ENCODE measurements at places on chromosomes 6 and 20.
A peak's percentile ranks its signal among the peaks of the same experiment; 100 is the strongest.

- DNase-seq, result no peak
Observed at GRCh38 chr20:23520185-23520584, 29.3 kb downstream of the CST8 start.

- no peak for DNase-seq
Observed at GRCh38 chr6:14596410-14596809, 478.8 kb downstream of the CD83 start.

DNA sequence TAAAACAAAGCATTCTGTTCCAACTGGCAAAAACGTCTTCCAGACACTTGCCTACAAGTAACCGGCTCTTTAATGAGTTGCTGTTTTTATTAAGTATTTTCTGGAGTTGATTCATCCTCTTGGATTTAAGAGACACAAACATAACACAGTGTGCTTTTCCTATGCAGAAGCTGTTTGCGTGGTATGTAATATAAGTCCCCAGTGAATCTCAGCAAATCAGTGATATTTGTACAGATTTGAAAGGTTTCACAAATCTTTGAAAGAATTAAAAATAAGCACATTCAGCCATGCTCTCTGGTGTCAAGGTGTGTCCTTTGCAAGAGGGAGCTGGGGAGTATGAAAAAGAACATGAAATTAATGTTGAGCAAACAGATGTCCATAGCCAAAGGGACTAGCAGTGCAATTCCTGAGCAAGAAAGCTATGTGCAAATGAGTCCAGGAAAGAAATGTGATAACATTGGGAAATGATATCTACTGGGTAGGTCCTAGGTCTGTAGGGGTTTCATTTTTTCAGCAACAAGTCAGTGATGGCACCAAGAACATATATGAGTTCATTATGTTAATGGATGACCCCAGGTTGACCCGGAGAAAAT, 170.1 kb upstream of the PHACTR1 start:
- DNase-seq, result no peak

DNA sequence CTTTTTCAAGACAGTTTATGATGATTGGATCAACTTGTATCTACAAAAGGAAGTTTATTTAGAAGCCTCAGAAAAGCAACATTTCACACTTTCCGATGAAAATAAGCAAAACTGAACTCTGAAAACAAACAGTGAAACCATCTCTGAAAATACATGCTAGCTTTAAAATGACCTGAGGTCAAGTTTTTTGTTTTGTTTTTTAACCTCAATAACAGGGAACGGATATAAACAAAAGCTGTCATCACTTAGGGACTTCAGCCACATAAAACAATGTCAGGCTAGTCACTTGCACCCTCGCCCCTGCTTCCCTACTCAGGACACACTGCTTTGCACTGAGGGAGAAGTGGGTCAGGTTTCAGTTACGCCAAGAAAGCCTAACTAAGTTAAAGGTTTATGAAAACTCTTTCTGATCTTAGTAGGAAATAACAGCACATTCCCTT, 11.6 kb downstream of the BACH2 start:
- DNase-seq, result no peak

DNA sequence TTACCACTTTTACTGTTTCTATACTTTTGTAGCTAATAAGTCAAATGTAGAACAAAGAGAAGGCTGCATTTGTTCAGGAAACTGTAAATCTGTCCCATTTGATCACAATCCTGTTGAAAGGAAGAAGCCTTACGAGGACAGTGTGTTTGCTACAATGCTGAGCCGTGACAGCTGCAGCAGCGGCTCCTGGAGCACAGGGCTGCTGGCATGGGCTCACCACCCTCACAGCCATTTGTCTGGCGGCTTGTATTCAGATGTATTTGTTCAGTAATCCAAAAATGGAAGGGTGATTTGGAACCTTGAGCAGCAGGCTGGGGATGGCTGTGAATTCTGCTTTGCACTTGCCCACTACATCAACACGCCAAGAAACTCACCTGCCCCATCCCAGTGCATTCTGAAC, 5.7 kb downstream of the TUBB2A start:
- DNase-seq, result no peak

- DNase-seq, result no peak
Observed at GRCh38 chr20:38828514-38829295, 23.2 kb downstream of the PPP1R16B start.

- DNase-seq, result peak; percentile 83
Observed at GRCh38 chr20:4666001-4666479, 55.7 kb upstream of the PRND start.

DNA sequence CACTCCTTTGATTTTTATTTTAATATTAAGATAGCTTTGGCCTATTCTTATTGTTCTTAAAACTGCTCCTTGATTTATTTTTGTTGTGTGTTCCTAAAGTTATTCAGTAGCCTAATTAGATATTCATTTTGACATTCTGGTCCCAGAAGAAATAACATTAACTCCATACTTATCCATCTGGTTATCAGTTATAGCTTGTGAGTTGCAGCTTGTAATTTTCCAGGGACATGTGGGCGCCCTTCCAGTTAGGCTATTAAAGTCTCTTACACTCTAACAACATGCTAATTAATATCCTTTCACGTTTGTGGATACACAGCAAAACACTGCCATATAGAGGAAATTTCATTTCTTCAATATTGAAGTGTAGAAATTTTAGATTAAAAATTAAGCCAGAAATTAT, 987.5 kb downstream of the HACE1 start:
- DNase-seq, result no peak

- no peak for DNase-seq
Observed at GRCh38 chr6:36659271-36659670, 19.2 kb upstream of the CDKN1A start.

DNA sequence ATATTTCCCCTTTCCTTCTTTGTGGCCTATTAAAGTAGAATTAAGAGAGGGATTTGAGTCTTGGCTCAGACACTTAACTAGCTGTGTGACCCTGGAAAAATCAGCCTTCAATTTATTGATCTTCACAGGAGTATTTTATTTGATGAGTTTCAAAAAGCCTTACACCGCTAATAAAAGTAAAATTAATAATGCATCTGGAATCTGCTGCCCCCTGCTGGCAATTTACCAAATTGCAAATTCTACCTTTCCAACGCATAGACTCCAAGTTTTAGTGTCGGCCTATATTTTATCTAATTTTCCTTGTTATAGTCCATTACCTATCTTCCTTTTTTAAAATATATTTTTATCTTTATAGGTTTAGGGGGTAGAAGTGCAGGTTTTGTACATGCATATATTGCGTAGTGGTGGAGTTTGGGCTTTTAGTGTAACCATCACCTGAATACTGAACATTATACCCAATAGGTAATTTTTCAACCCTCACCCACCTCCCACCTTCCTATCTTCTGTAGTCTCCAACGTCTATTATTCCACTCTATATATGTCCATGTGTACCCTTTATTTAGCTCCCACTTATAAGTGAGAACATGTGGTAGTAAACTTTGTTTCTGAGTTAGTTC, 46.3 kb downstream of the GOPC start:
- DNase-seq, result peak; percentile 78

DNA sequence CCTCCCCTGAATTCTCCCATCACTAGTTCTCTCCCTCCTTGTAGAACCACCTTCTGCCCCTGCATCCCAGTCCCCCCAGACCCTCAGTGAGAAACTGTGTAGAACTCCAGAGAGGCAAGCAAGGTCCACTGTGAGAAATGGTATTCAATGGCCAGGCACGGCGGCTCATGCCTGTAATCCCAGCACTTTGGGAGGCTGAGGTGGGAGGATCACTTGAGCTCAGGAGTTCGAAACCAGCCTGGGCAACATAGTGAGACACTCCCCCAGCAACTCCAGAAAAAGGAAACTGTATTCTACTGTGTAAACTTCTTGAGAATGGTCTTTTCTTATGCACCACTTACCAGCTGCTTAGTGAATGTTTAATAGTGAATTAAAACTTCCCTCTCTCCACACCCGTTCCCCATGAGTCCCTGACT, 8.2 kb upstream of the CD83 start:
- no peak for DNase-seq

DNA sequence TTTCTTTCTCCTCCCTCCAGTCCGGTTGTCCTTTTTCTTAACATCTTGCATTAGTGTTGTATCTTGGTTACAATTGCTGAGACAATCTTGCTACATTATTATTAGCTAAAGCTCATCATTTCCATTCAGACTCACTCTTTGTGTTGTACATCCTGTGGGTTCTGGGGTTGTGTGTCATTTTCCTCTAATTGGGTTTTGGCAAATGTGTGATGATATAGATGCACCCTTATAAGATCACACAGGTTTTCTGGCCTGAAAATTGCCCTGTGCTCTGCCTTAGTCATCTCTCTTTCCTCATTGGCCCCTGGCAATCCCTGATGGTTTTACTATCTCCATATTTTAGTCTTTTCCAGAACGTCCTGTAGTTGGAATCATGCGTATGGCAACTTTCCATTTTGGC, 60.1 kb downstream of the PPP1R14C start:
- DNase-seq, result no peak

GRCh38 chr6:64006246-64006645, 370.6 kb downstream of the PHF3 start:
- DNase-seq, result no peak

DNA sequence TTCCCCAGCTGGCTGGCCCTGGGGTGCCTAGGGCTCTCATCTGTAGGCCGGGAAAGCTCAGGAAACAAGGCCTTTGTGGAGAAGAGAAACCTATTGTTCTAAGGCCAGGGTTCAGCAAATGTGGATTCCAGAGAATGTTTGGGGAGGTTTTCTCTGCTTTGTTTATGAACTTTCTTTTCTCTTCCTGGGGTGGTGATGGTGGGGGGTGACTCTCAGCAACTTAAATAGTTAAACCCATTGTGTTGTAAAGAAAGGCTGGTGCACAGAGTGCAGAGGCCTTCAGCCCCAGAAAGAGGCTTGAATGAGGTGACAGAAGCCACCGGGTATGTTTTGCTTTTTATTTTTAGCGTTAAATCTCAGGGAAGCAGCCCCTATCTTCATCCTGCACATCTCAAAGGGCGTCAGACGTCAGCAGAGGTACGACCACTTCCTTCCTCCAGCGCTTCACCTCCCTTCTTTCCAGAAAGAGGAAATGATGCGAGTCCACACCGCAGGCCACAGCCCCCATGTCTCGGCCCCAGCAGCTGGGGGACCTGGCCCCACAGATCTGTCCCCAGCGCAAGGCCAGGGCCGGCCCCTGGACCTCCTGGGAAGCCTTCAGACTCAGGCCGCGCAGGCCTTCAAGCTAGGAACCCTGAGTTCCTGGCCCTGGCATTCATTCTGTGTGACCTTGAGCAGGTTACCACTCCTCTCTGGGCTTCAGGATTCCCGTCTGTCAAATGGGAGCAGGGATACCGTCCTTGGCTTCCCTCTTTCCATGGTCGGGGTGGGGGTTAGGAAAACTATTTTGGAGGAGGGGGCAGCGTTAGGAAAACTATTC, 605 bp upstream of the PPP1R16B start:
- peak; percentile 75 for DNase-seq

GRCh38 chr20:36833275-36834020, 42.5 kb upstream of the TLDC2 start:
- DNase-seq, result no peak

GRCh38 chr6:80477591-80477990, 371.1 kb downstream of the BCKDHB start:
- no peak for DNase-seq

DNA sequence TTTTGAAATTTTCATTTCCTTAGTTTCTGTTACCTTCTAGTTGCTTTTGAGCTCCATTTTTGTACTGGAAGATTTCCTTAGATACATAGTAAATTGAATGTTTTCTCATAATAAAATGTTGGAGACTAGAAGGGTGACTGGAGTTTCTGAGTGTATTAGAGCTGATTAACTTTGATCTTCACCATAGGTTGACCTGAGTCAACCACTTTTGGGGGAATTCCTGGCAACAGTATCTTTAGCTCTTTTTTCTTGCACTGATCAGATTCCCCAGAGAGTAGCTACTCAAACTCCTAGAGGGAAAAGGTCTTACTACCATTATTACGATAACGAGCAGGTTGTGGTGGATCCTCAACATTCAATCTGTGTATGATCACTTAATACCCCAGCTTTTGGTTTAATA, 72.7 kb downstream of the KHDC1L start:
- no peak for DNase-seq

DNA sequence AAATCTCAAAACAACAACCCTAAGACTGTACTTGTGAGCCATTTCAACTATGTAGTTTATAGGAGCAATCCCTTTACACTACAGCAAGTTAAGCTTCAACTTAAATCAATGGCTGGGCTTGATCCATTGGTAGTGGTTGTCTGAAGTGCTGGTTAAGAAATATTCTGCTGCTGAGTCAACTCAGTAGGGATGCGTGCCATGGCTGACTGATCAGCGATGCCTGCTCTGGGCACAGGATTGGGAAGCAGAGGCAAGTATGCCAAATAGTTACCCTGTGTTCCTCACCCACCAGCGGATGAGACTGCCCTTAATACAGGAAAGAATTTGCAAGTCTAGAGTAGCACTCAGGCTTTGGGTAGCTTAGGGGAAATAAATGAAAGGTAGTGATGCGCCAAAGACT, 41.5 kb downstream of the GCM1 start:
- no peak for DNase-seq

DNA sequence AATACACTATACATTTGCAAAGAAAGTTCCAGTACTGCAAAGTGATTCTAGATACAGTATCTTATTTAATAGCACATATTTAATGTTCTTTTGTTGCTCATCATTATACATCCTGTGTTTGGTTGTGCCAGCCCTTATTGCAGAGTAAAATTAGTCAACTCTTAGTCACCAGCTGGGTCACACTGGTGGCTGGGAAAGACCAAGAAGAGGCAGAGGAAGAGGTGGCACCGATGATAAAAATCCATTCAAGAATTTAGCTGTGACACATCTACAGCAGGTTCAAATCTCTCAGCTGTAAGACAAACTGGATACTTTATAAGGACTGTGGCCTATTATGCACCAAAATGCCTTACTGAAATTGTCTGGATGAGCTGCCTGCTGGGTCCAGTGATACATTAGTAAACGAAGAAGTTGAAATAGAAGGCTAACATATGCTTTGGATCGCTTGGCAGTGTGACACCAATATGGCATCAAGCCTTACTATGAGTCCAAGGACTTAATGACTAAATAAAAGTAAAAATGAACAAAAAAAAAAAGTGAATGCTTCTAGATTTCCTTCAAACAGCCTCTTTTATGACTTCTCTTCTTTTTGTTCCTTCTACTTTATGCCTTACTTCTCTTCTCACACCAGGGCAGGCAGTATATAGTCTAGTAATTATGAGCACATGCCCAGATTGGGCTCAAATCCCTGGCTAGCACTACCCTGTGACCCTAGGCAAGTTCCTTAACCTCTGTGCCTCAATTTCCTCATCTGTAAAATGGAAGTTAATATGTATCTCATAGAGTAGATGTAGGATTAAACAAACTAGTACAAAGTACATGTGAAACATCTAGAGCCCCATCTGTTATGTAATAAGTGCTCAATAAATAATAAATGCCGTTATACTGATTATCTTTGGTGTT, 29.4 kb upstream of the RNF8 start:
- peak; percentile 41 for DNase-seq

GRCh38 chr20:25090492-25091429, 8.8 kb upstream of the VSX1 start:
- DNase-seq, result peak; percentile 75
